ENCODE measurements at places on chromosomes 1 and 21.

GRCh38 chr1:92043621-92044020 is 13.8 kb downstream of the EPHX4 start:
- DNase-seq: no peak

GRCh38 chr1:112614460-112615065 is 4.4 kb downstream of the ST7L start:
- no peak for DNase-seq

GRCh38 chr1:119219711-119220110 is 79.3 kb upstream of the WARS2 start:
- DNase-seq: no peak

- no peak for DNase-seq
Observed at GRCh38 chr1:87584586-87584985, 255.9 kb downstream of the LMO4 start.

- no peak for DNase-seq
Observed at GRCh38 chr1:175704621-175705020, 38.8 kb downstream of the TNR start.

DNA sequence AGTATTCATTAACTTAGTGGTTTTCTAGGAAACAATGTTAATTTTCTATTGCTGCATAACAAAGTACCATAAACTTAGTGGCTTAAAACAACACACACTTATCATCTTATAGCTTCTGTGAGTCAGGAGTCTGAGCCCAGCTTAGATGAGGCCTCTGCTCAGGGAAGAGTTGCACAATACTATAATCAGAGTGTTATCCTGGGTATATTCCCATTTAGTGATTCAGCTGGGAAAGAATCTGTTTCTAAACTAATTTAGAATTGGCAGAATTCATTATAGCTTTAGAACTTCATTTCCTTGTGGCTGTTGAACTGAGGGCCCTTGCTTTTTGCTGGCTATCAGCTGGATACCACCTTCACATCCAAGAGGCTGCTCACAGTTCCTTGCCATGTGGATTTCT is 515.5 kb downstream of the BRINP3 start:
- DNase-seq: no peak

- DNase-seq: no peak
Observed at GRCh38 chr1:1398677-1399186, 403 bp downstream of the CCNL2 start.

GRCh38 chr1:238439511-238439910 is 548.8 kb upstream of the ZP4 start:
- no peak for DNase-seq

DNA sequence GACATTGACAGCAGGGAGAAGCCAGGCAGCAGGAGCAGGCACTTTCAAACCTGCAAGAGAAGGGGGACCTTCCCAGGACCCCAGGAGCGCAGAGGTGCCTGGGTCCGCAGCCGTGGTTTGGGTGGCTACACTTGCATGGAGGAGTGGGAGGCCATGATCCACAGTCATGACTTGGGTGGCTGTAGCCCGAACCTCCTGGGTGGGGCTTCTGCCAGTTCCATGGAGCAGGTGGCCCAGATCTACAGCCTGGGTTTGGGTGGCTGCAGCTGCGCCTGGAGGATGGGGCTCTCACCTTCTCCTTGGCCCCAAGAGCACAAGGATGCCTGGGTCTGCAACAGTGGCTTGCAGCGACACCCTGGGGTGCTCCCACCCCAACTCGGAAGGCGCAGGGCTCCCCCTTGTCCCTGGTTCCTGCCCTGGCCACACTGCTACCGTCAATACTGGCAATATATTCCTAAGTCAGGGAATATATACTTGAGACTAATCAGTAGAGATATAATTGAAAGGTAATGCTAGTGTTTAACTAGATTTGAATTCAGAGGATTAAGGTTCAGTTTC is 2.3 kb upstream of the OR6K6 start:
- no peak for DNase-seq

GRCh38 chr1:63960326-63960725 is 186.5 kb downstream of the ROR1 start:
- no peak for DNase-seq

DNA sequence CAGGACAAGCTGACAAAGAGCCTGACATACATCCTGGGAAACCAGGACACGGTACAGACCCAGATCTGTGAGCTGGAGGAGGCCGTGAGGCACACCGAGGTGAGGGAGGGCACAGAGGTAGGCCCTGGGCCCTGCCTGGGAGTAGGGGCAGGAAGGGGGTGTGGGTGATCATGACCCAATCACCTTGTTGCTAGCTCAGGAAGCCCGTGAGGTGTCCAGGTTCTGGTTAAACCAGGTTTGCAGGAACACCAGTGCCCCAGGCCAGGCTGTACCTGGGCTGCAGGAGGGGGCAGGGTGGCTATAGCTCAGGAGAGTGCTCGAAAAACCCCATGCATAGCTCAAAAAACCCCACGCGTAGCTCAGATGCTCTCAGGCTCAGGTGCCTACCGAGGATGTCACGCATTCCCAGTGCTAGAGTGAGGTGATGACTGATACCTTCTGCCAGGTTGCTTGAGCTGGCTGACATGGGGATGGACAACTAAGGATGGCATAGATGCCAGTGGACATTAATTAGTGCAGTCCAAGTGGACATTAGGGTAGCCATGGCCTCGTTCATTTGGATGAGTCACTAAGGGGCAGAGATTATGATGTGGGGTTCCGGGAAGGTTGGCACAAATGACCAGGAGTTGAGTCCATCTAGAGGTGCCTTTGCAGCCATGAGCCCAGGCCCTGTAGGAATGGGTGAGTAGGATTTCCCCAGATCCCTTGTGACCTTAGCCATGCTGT is 3.7 kb downstream of the TRIM46 start:
- peak; percentile 51 for DNase-seq

DNA sequence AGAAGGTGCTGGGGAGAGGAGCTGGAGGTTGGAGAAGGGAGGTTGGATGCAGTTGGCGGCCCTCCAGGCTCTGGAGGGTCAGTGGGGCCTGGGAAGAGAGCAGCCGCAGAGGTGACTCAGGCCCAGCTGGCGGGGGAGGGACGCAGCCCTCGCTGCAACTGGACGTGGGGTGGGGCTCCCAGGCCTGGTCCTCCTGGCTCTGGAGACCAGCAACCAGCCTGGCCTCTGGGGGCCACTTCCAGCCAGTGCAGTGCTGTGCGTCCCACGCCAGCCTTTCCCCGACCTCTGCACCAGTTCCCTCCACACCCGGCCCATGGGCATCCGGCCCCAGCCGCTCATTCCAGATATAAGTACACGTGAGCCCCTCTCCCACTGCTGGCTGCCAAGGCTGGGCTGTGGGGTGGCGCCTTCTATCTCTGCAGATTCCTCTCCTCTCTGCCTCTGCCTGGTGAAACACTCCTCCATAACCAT is 38.0 kb upstream of the COL18A1 start:
- no peak for DNase-seq

DNA sequence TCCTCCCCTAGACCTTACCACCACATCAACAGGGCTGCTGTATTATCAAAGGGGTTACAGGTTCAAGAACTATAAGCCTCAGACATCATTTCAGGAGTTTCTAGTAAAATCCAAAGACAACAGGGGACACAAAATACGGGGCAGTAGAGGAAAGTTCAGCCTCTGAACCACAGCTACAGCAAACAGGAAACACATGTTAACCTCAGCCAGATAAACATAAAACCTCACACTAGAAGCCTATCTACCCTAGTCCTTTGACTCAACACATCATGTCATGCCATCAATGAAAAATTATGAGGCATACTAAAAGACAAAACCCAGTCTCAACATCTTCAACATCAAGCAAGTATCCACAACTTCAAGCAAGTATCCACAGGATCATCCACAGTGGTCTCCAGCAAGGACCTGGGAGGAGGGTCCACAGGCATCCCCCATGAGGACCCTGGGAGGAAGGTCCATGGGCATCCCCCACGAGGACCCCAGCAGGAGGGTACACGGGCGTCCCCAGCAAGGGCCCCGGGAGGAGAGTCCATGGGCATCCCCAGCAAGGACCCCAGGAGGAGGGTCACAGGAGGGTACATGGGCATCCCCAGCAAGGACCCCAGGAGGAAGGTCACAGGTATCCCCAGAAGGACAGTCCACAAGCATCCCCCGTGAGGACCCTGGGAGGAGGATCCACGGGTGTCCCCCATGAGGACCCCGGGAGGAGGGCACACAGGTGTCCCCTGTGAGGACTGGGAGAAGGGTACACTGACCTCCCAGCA is 440.0 kb downstream of the MATN1 start:
- DNase-seq: peak; percentile 82

DNA sequence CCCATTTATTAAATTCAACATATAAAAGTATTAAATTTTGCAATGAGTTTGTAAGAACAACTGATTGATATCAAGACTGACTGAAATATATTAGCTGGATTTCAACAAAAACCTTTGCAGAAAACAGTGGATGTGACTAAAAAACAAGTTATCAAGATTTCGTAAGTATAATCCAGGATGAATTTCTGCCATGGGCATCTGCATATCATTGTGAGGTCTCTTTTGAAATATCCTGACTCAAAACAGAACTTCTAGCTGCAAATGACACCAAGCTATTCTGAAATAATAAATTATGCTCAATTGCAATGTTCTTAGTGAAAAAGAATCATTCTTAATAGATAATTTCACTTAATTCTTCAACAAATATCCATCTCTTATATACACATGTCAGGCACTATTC is 52.6 kb downstream of the CD34 start:
- no peak for DNase-seq

DNA sequence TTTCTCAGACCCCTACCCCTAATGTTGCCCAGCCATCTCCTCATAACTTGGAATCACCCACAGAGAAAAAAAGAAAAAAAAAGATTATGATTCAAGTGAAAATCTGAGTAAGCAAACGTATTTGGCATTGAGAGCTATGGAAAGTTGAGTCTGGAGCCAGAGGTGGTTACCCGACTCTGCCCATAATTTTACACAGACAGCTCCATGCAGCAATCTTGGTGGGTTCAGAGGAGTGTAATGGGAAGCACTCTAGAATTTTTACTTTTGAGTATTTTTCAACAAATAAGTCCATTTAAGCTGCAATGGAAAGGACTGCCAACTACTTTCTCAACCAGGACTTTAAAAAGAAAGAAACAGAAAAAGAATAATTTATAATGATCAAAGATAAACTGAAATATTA is 62.7 kb downstream of the ZC3H11B start:
- no peak for DNase-seq

- DNase-seq: no peak
Observed at GRCh38 chr1:183147735-183148134, 38.3 kb upstream of the LAMC2 start.

GRCh38 chr1:211522804-211523203 is 30.8 kb upstream of the RD3 start:
- no peak for DNase-seq

- no peak for DNase-seq
Observed at GRCh38 chr1:23339632-23340031, 4.5 kb downstream of the HNRNPR start.

DNA sequence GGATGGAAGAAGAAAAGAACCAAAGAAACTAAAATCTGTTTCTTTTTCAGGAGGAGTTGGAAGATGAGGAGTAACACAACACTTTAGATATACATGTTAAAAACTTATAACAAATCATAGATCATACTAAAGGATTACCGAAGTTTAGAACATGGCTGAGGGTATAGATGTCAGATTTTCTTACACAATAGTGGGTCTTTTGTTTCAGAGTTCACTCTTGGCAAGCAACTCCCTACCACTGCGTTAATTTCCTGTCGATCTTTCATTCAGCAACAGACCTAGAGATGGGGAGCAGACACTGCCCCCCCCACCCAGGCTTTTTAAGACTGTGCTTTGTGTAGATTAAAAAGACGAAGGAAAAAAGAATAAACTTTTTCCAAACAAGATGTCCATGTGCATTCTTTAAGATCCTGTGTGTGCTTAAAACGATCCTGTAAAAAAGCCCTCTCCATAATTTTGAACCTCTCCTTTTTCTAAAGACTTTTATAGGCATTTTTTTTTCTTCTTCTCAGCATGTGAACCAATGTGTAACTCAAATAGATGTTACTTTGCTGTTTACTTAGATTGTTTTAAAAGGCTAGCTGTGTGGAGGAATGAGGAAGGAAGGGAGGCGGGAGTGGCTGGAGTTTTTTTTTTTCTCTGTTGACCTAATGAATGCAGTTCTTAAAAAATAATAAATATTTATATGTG is 50.4 kb downstream of the NFIA start:
- DNase-seq: no peak

GRCh38 chr1:248905662-248906008 is 400 bp upstream of the PGBD2 start:
- DNase-seq: no peak

DNA sequence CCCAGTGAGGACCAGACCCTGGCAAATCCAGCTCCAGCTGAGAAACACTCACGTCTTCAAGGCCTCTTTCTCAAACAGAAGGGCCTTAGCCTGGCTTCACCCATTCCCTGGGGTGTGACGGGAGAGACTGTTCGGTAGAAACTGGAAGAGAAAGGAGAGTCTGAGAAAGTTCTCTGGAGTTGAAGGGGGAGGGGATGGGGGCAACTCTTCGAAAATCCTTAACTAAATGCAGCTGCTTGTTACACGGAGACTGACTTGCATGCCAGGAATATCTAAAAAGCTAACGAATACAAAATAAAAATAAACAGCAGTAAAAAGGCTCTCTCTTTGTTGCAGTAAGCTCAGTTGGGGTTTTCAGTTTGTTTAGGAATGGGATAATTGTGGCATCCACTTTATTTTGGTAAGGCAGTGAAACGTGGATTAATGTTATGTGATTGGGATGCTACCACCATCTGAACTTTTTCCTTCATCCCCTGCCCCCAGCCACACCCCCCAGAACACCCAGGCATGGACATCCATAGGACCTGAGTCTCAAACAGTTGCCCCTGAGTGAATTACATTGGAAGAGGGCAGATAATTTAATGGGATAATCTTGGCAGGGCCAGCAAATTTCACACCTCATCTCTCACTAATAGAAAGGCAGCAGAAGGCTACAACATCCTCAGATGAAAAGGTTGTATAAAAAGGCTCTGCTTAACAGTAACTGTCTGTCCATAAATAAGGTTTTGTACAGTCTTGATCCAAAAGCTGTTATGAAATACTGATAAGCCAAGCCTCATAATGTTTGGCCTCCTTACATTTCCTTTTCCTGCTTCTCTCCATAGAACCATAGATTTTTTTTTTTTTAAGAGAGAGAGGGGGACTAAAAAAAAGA is 5.8 kb downstream of the ROR1 start:
- no peak for DNase-seq

GRCh38 chr1:21568006-21568746 is 59.0 kb downstream of the ALPL start:
- no peak for DNase-seq

- DNase-seq: no peak
Observed at GRCh38 chr1:6280761-6281451, 20.0 kb upstream of the GPR153 start.

DNA sequence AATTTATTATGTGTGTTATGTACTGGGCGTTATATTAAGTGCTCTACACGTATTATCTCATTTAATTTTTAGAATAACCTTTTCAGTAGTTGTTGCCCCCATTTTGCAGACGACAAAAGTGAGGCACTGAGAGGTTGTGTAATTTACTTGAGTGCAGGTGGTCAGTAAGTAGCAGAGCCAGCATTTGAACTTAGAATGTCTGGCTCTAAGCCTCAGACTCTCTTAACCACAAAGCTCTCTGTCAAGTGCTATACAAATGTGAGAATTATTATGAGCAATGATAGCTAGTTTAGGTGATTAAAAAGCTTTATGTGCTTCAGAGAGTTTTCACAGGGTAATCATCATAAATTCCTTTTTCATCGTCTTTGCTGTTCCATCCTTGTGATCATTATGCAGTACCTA is 96.3 kb upstream of the UBE2U start:
- no peak for DNase-seq

- DNase-seq: no peak
Observed at GRCh38 chr1:191648939-191649338, 509.3 kb upstream of the RGS18 start.

- no peak for DNase-seq
Observed at GRCh38 chr1:165143437-165144065, 213.0 kb downstream of the LMX1A start.
